IMR-90 (cell line): ENCODE measurements at places on chromosomes 1 and 21. TPM values are rescaled to one million over a fixed set of nuclear protein-coding genes. Genes with fewer than 3 reads are reported as not detected.

GRCh38 chr21:26055010-26055409 lies 115.6 kb downstream of the APP start:
- no peak for DNase-seq

The ZNF124 gene
- polyA plus RNA-seq: 3.0 and 3.2 TPM in 2 replicates

DNA sequence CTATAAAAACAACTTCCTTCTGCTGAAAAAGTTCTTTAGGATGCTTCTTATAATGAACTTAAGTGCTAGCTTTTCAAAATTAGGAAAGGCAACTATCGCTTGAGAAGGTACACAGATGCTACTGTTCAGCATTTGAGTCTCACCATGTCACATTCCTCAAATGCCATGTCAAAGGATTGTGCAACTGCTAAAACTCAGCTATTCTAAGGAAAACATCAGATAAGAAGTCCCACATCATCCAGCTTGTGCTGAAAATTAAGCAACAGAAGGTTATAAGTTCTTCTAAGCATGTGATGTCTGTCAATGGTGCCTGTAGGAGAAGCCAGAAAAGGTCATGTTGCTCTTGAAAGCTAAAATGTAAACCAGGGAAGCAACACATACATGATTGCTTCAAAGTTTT lies 36.5 kb downstream of the MCOLN2 start:
- peak; percentile 72 for DNase-seq

- DNase-seq: no peak
Measured at GRCh38 chr1:208335371-208336136, 91.4 kb upstream of the PLXNA2 start.

The ARHGEF10L gene
- polyA plus RNA-seq: 12.4 and 14.5 TPM in 2 replicates
